ENCODE measurements at places on chromosomes 11 and 22.

DNA sequence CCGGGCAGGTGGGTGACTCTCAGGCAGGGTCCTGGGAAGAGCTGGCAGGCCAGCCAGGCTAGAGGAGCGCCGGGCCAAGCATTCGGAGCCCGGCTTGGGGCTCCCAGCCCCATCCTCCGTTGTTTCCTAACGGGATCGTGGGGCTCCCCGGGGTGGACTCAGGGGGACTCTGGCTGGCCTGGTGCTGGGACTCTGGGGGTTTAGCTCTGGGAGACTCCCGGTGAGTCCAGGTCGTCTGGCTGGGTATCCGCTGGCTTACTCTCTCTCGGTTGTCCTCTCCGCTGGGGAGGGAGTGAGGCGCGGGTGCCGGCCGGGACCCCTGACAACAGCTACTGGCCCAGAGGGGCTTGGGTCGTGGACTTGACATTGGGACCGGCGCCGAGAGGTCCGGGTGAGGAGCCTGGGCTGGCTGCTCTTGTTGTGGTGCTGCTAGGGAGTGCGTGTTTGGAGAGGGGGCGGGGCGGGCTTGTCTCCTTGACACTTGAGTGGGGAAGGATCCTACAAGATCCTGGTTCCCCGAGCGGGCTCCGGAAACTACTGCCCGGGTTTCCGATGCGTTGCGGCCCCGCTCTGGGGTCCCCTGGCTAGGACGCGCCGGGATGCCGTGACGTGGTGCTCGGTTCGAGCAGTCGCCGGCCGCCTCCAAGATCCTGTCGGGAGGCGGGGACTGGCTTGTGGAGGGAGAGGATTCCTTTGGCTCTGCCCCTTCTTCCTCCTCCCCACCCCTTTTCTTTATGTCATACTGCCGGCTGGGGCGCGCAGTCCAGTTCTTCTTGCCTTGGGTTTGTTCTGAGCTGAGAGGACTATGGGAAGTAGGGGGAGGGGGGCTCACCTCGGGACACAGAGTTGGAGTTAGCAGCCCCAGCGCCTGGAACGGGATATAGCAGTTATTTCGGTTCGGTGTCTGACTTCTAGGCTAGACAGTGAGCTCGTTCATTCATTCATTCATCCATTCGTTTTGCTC, 585 bp downstream of the EMSY start:
- DNase-seq, result peak; percentile 57

DNA sequence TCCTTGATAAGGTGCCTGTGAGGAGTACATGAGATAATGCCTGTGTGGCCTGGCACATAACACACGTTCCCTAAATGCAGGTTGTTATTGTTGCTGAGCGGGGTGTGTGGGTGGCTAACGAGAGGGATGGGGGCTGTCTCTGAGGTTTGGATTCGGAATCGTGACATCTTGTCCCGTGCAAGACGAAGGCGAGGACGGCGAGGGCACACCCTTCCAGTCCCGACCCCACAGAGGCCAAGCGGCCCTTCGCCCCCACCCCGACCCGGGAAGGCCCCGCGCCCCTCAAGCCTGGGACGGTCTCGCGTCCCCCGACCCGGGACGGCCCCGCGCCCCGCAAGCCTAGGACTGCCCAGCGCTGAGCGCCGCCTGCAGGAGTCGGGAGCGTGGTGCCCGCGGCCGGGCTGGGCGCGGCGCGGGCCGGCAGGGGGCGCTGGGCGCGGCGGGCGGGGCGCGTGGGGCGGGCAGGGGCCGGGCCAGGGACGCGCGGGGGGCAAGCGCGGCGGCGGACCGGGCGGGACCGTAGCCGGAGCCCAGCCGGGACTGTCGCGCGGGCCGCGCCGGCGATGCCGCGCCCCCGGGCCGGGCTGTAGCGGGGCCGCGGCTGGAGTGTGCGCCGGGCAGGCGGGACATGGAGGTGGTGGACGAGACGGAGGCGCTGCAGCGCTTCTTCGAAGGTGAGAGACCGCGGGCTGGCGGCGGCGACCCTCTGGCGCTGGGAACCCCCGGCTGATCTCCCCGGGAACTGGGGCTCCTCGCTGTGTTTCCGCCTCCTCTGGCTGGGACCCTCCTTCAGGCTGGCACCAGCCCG, at the start of gene MYRF:
Gene MYRF, plus strand, starts transcription at position 520 of the 808 bp plus-strand sequence. Its CDS starts 109 bp downstream, at position 629.
- peak; percentile 83 for DNase-seq

DNA sequence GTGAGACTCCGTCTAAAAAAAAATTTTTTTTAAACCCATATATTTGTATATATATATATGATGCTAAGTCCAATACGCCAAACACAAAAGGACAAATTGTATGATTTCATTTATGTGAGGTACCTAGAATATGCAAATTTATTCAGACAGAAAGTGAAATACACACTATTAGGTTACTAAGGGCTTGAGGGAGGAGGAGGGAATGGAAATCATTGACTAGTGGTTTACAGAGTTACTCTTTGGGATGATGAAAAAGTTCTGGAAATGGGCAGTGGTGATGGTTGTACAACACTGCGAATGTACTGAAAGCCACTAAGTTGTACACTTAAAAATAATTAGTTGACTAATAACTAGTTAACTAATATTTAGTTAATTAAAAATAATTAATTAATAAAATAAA, 36.2 kb upstream of the FGF3 start:
- DNase-seq, result no peak

DNA sequence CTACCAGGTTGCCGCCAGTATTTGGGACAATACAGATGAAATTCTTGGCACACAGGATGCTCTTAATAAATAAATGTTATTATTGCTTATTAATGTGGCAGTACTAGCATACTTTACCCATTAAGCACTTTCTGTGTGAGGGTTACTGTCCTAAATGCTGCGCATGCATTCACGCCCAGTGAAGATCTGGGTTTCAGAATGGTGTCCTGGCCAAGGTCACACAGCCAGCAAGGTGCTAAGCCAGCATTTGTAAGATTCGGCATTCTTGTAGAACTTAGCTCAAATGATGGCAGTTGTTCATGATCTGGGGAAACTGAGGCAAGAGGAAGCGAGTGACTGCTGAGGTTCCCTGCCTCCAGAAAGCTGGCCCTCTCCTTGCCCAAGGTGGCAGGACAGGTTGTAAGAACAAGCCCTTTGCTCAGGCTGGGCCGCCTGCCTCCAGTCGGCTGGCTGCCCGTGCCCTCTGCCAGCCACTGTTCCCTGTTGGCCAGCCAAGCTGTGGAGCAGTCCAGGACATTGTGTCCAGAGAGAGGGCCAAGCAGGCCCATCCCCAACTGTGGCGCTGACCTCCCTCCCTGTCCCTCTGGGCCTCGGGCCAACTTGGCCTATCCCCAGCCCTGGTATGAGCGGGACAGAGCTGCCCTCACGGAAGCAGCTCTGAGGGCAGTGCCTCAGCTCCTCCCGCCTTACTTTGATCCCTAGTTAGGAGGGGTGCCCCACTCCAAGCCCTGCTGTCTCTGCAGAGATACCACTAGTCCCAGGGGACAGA, 28.8 kb downstream of the TOB2 start:
- DNase-seq, result no peak

DNA sequence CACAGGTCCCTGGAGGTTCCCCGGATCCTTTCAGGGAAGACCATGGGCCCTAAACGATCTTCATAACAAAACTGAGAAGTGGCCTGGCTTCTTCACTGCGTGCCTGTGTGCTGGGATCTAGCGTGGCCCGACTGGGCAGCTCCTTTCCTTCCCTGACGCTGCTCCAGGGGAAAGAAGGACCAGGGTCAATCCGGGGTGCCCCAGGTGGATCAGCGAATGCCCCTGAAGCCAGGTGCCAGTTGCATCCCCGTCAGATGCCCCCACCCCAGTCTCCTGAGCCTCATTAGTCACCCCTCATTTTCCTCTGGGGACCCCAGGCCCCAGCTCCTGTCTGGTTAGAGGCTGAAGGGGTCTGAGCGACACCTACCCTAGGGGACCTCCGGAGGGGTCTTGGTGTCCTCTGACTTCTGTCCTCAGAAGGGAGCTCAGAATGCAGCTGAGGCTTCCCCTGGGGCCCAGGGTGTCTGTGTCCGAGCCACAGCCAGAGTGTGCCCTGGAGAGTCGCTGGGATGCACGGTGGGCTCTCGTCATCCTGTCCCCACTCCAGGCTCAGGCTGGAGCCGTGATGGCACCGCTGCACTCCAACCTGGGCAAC, 18.7 kb upstream of the MUC6 start:
- no peak for DNase-seq

DNA sequence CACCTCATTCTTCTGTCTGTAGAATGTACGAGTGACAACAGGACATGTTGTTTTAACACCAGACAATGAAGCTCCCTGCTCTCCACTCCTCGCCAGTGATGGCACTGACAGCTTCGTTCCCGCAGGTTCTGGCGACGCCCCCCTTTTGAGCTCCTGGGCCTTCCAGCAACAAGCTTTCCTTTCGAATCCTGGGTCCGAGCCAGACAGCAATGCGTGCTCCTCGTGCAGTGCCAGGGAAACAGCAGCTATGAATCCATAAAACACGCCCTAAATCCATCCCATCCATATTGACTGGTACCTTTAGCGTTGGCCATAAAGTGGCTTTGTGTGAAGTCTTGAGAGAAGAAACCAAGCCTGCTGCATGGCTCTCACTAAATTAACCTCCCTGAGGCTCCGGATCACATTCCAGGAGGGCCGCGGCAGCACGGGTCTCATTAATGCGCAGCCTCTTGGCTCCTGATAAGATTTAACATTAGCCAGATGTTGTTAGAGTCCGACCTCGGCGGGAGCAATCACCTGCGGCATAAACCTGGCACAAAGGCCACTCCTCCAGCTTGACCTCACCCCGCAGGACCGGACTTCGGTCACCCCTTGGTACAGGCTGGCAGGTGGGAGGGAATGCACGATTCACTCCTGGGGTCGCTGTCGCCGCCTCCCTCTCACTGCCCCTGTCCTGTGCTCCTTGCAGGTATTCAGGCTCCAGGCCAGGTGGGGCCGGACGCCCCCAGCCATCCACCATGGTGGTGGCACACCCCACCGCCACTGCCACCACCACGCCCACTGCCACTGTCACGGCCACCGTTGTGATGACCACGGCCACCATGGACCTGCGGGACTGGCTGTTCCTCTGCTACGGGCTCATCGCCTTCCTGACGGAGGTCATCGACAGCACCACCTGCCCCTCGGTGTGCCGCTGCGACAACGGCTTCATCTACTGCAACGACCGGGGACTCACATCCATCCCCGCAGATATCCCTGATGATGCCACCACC, 50.1 kb downstream of the MACROD1 start:
- no peak for DNase-seq

All from GM10248 (cell line).